ENCODE measurements at places on chromosomes 2 and 18.
A peak's percentile ranks its signal among the peaks of the same experiment; 100 is the strongest.

DNA sequence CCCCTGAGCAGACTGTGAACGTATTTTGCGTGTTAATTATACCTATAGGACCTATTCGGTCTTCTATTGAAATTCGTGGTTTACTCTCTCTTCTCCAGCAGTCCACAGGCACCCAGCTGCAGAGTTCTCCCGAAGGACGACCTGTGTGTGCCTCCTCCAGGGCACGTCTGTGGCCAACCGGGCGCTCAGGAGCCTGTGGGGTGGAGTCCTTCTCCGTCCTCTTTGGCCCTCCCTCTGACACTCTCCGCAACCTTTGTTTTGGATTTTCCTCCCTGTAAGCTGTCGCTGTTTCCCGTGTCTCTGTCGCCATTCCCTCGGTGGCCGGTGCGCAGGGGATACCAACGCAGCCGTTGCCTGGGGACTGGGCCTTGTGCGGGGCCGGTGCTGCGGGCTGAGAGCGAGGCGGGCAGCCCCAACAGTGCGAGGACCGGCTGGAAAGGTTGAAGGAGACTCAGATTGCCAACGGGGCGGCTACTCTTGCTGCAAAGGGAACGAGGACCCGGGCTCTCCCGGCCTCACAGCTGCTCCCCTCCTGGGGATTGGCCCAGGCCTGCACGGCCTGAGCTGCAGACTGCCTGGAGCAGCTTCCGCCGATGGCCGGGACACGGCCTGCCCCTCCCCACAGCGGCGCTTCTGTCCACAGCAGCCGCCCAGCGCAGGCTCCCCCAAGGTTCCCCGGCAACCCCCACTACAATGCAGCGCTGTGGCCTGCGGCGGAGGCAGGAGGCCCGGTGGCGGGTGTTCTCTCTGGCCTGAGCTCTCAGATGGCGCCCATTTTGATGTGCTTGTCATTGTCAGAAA, 221.0 kb downstream of the MTX2 start:
- no peak for DNase-seq

- DNase-seq, result no peak
Observed at GRCh38 chr2:3305431-3305830, 72.2 kb downstream of the EIPR1 start.

GRCh38 chr2:190344276-190344827, 963 bp downstream of the INPP1 start:
- no peak for DNase-seq

GRCh38 chr18:48676756-48677368, 138.0 kb downstream of the CTIF start:
- peak; percentile 9 for DNase-seq

- no peak for DNase-seq
Observed at GRCh38 chr2:155687181-155687580, 645.3 kb downstream of the NR4A2 start.

GRCh38 chr2:231343006-231343710, 52.4 kb upstream of the B3GNT7 start:
- no peak for DNase-seq

GRCh38 chr18:23194155-23194996, 59.1 kb downstream of the CABLES1 start:
- no peak for DNase-seq

- DNase-seq, result no peak
Observed at GRCh38 chr18:54684784-54685183, 93.7 kb downstream of the DYNAP start.

DNA sequence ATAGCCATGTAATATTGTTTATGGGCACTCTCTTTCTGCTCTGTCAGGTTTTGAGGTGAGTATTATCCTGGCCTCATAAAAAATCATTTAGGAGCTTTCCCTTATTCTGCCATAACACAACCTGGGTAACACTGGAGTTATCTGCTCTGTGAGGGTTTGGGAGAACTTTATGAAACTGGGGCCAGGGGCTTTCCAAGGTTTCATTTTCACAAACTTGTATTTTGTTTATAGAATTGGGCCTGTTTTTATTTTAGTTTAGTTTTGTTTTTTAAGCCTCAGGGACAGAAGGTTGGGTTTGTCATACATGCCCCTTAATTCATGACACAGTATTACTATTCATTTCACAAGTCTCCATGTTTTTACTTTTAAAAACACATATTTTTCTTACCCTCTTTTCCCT, 83.5 kb downstream of the IRS1 start:
- DNase-seq, result no peak

GRCh38 chr2:106058469-106059137, 135.5 kb downstream of the UXS1 start:
- DNase-seq, result no peak

DNA sequence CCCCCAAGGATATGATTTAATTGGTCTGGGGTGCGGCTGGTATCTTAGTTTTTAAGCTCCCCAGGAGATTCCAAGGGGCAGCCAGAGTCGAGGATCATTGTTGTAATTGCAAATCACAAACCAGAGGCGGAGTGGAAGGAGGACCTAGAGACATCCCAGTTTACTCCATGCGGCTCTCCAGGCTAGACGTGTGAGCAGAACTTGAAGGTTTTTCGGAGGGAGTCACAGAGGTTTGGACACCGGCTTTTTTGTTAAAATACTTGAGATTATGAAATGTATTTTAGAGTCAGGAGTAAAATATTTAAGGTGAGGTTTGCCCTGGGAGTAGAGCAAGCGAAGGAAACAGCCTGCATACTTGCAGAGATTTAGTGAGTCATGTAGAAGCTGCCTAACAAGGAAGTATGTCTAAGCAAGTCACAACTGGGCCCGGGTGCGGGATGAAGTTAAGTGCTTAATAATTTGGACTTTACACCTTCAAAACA, 39.5 kb downstream of the TGOLN2 start:
- DNase-seq, result no peak

DNA sequence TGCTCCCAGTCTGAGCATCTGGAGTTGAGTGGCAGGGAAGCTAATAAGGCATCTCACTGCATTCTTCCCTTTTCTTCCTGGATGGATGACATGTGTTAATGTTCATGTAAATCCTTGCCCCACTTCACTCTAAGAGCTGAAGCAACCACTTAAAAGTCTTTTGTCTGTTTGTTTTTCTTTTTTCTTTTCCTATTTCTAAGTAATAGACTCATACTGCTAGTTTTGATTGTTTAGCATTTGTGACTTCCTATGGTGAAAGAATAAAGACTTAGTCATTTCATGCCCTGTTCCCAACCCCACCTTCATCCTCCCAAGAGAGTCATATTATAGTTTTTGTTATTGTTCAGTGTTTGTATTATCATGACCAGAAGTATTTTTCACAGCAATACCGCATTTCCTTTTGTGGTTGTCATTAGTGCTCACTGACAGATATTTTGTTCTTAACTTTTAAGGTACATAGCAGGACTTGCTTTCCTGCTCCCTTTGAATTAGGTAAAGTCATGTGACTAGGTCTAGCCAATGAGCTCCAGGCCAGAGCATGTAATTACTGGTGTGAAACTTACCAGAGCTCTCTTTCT, 18.1 kb upstream of the SPP2 start:
- no peak for DNase-seq

- no peak for DNase-seq
Observed at GRCh38 chr18:63505566-63506335, 29.0 kb downstream of the SERPINB5 start.

DNA sequence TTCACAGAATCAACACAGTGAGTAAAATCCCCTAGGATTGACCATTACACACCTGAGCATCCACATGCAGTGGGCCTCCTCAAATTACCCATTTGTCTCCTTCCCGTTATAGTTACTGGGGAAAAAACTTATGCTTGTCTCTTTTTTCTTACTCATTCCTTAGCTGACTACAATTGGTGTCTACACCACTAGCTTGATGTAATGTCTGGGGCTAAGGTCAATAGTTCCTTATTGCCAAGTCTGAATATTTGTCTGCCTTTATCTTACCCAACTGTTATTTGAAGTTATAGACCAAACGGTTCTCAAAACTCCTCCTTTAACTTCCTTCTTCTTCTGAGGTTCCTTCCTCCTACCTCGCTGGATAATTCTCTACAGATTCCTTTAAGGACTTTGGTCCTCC, 41.9 kb upstream of the TMEM17 start:
- DNase-seq, result no peak

- DNase-seq, result no peak
Observed at GRCh38 chr2:210756855-210757254, 200.5 kb downstream of the CPS1 start.

DNA sequence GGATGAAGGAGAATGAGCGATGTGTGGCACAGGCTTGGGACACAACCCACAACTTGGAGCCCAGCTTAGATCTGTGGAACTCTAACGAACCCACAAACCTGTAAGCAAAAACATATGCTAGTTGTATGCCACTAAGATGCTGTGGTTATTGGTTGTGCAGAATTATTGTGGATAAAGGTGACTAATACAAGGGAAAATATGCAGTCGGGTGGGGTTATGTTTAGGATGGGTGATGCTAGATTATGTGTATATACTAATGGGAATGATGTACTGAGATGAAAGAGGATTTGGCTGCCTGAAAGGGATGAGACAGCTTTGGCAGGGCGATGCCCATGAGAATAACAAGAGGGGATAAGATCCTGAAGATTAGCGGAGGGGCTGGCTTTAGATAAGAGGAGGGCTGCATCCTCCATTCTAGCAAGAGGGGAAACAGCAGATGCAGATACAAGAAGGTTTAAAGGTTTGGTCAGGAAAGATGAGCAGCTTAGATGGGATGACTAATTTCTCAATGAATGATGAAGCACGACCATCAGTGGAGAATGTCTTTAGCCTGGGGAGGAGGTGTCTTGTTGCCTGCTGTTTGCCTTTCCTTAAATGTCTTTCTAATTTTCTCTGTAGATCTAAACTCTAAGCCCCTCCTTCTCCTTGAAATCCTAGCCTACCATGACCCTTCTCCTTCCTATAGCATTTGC, 49.6 kb downstream of the GALNT14 start:
- no peak for DNase-seq

- DNase-seq, result no peak
Observed at GRCh38 chr2:149056541-149057255, 18.2 kb downstream of the LYPD6B start.

DNA sequence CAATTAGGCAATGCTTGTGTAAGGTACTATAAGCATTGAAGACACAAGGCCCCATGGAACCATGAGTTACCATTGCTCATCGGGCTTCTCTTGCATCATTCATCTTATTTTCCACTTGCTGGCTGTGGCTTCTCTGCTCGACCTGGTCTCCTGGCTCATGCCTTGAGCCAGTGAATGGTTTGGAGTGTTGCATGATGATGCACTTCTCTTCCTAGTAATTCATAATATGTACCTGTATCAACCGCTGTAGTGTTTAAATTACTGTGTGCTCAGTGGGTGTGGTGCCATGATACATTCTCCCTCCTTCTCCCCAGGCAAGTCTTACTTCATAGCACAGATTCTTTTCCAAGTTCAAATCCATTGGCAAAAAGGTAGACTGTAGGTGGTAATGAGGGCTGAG, 66.8 kb downstream of the ABCA12 start:
- DNase-seq, result no peak

DNA sequence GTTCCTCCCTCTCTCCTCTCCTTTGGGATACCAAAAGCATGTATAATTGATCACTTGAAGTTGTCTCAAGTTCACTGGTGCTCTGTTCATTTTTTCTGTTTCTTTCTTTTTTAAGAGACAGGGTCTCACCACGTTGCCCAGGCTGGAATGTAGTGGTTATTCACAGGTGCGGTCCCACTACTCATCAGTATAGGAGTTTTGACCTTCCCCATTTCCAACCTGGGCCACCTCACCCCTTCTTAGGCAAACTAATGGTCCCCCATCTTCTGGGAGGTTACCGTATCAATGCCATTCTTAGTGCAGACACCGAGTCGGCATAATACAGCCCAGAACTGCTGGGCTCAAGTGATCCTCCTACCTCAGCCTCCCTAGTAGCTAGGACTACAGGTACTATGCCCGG, 31.3 kb upstream of the TMEM247 start:
- no peak for DNase-seq

DNA sequence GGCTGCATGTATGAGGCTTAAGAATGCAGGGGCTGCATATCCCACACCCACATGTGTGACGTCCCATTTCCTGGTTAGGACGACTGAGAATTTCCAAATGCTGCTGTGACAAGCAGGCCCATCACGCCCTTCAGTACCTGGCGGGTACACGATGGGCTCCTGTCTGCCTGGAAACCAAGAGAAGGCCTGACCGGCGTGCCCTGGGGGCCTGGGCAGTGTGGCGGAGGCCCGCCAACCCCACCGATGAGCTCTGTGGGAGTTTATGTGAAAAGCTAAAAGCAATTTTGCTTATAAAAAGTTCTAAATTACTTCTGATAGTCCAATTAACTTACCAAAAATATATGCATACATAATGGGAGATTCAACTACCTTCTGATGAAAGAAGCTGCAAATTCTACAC, 837.3 kb downstream of the GALR1 start:
- DNase-seq, result no peak

- DNase-seq, result no peak
Observed at GRCh38 chr2:208370881-208371633, 35.5 kb upstream of the PTH2R start.

- no peak for DNase-seq
Observed at GRCh38 chr18:46209161-46209560, 105.0 kb downstream of the HAUS1 start.

DNA sequence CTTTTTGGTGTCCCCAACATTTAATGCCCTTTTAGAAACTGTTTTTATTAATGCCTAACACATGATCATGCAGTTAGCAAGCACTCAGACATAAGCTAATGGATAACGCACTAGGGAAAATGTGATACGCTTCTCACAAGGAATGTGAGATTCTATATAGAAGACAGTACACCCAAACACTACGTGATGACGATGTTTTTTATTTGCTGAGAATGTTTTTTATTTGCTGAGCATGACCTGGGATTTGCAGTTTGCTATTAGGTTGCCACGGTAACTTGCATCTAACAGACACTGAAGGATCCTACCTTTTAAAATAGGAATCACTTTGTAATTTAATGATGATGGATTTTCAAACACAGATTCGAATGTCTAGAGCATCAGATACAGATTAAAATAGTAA, 4.9 kb downstream of the SMC6 start:
- DNase-seq, result no peak

DNA sequence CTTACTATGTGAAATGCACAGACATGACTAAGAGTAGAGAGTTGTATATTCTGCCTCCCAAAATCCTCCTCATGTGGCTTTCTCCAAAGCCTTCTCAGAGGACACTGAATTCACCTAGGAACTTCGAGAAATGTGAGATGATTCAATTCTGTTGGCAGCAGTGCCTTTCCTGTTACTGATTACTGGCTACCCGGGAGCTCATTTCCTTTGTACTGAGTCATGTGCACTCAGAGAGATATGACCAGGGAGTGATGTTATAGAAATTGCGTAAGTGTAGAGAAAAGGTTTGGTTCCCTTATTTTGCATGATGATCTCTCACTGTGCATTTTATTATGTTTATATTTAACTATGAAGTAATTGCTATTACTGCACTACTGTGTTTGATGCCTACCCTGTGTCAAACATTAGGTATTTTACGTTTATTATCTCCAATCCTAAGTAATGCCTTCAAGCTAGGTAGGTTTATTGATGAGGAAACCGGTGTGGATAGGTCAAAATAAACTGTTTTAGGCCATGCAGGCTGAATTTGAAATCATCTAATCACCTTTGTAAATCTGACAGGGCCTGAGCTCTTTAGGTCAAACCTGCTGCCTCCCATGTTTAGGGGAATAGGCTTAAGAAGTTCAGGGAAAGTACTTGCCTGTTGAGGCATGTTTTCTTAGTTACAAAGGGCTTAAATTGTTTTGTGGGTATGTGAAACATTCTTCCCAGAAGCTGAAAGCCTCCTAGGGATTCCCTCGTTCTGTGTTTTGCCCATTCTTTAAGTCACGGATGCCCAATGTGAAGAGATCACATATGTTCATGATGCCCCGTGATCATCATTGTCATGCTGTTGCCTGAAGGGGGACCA, 86.8 kb downstream of the FMNL2 start:
- DNase-seq, result no peak
